ENCODE measurements at places on chromosomes 16 and 17.

GRCh38 chr17:36928471-36929345 lies 8.6 kb upstream of the LHX1 start:
- DNase-seq = no peak

DNA sequence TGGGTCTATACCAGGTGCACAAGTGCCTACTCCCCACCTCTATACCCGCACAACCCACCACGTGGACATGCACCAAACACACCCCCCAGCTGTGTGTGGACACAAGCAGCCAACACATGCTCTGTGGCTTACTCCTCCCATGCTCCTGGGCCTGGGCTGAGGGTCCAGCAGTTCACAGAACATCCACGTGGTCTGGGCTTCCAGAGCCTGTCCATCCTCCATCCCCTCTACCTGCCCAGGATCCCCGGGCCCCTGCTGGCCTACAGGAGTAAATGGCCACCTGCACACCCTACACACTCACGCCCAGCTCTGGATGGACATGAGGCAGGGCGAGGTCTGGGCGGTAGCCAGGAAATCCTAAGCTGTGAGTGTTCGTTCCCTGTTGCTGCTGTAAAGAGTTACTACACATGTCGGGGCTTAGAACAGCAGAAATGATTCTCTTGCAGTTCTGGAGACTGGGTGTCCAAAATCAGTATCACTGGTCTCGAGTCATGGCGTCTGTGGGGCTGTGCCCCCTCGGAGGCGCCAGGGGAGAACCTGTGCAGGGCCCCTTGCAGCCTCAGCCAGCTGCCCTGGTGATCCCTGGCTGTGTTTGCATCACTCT lies 15.0 kb upstream of the RAI1 start:
- no peak for DNase-seq

DNA sequence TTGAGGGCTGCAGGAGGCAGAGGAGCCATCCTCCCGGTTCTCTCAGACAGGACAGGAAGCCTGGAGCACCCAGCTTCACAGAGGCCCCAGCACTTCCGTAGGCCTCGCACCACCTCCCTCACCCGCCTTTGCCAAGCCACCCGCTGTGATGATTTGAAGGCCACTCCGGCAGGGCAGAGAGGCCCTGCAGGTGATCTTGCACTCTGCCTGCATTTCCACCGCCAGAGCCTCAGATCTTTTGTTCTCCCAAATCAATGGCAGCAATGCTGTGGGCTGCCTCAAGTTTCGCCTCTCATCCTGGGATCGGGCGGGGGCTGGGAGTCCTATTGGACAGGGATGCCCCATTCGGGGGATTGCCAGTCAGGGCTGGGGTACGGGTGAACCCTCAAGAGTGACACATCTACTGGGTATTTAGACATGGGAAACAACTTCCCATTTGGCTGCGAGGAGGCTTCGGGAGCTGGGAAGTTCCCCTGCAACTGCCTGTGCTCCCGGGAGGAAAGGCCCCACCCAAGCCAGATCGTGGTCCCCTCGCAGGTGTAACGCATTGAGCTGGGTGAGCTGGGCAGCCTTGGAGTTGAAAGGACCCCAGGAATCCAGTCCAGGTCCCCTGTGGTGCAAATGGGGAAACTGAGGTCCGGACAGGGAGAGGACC lies 34.8 kb upstream of the PEMT start:
- DNase-seq = no peak

DNA sequence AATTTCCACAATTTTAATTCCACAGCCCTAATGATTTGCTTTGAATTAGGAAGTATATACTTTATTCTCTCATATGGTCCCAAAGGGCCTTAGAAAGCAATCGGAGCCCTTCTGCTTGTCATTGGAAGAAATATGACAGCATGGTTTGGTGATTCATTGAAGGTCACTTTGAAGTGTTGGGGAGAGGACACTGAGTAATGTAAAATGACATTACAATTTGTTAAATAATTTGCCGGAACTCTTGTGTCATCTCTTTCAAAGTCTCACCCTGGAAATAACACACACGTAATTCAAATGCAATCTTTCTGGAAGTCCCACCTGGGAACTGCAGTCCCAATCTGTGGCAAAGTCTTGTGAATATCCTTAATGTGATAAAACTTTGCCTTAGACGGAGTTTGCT lies 59.8 kb downstream of the BMERB1 start:
- DNase-seq = no peak

DNA sequence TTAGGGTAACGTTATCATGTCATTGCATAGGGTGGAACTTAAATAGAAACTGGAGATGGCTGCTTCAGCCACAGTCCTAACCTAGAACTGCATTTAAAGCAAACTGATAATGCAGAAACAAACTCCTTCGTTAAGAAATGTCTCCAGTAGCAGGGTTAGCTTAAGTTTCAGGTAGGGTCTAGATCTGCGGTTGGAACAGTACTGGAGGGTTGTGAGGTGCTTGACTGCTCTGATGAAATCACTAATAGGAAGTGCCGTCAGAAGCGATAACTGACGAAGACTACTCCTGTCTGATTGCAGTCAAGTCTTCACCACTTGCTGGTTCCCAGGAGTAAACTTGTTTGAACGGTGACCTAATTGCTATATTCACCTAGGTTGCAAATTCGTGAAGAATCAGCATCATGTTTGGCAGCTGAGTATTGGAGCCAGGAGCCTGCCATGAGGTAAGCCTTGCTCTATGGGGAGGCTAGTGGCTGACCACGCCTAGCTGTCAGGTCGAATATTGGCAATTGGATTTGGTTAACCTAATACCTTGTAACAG lies 24.5 kb downstream of the TRPV2 start:
- no peak for DNase-seq

GRCh38 chr16:70331091-70331490 lies 15.6 kb upstream of the DDX19A start:
- DNase-seq = no peak

- no peak for DNase-seq
Measured at GRCh38 chr16:78984324-78984723, 616.2 kb downstream of the MAF start.

GRCh38 chr17:63035271-63035670 lies 69.2 kb downstream of the TANC2 start:
- DNase-seq = no peak

DNA sequence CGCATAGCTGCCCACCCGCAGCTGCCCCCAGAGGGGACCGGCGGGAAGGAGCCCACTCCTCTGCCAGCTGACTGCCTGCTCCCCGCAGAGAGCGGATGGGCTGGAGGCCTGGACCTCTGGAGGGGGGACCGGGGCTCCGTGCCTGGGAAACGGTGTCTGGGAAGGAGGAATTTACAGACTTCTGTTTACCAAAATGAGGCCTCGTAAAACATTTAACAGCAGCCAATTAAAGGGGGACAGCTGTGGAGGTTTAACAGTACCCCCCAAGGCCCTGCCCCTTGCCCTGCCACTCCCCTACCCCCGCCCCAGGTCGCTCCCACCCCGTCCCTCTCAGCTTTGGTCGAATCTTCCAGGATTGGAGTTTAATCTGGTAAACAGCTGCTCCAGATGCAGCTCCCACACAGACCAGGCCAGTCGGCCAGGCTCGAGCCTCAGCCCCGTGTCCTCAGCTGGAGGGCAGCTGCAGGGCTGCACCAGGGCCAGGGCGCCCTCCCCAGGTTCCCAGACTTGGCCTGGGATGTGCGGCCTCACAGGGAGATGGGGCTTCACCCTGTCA lies 41.1 kb downstream of the BAHCC1 start:
- DNase-seq = no peak

DNA sequence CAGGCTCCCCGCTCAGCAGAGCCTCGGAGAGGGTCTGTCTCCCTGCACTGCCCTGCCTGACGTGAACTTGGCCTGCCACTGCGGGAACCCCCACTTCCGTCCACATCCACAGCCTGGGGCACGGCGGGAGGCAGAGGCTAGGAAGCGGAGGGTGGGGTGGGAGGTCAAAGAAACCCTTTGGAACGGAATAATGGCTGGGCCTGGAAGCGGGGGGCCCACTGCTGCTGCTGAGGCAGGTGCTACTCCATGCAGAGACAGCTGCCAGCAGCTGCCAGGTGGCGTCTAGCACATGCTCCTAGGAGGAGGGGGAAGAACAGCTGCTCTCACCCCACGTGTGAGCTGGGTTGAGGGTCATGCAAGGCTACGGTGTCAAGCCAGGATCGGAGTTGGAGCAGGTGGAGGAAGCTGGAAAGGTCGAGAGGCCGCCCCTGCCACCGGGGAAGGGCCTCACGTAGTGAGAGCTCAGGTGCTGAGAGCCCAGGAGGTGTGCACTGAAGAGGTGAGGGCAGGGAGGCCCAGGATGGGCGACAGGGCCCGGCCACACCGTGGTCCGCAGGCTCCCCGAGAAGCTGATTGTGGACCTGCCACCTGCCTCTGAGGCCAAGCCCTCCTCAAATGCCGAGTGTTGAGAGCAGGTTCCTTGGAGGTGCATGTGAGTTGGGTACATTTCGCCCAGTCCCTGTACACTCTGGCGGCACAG lies 9.8 kb downstream of the FSCN2 start:
- no peak for DNase-seq
